ENCODE measurements at places on chromosomes 5 and 9.
A peak's percentile ranks its signal among the peaks of the same experiment; 100 is the strongest.

GRCh38 chr5:116572350-116573278 lies 2.0 kb downstream of the SEMA6A start:
- DNase-seq, result peak; percentile 3

GRCh38 chr5:134877159-134877558 lies 3.0 kb downstream of the TXNDC15 start:
- no peak for DNase-seq

DNA sequence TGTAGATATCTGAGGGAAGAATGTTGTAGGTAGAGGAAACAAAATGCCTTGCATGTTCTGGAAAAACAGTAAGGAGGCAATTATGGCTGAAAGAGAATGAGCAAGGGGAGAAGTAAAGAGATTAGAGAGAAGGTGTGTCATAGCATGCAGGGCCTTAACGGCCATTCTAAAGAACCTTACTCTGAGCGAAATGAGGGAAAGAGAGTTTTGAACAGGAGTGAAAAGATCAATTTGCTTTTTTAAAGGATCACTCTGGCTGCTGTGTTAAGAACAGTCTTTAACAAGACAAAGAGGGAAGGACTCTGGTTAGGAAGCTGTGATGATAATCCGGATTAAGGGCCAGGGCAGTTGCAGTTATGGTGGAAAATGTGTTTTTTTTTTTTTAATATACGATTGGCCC lies 22.6 kb downstream of the PTBP3 start:
- no peak for DNase-seq

- DNase-seq, result peak; percentile 95
Observed at GRCh38 chr5:139651853-139652787, 4.0 kb downstream of the CXXC5 start.

GRCh38 chr9:77614645-77615044 lies 33.5 kb downstream of the GNA14 start:
- no peak for DNase-seq

GRCh38 chr9:93941493-93941892 lies 13.7 kb downstream of the BARX1 start:
- DNase-seq, result no peak

All from GM23248 (cell line).